ENCODE measurements at places on chromosomes 5 and 9.

DNA sequence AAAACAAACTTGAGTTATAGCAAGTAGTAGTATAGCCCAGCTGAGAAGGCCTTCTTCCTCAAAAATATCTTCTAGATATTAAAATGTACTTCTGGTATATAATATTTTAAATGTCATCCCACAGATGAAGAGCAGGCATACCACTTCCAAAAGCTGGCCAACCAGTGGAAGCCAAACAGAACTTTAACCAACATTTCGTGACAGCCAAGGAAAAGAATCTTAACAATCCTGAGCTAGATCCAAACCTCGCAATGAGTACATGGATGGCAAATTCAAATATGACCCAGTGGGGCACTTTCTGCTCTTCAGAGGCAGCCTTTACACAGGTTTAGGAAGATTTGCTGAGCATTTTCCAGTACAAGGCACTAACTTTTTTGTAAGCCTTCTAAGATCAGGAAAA, 91.8 kb upstream of the ACO1 start:
- H3K4me3 ChIP-seq, result no peak overlapping the region
- DNase-seq, result no peak
- H3K27ac ChIP-seq, result no peak overlapping the region

DNA sequence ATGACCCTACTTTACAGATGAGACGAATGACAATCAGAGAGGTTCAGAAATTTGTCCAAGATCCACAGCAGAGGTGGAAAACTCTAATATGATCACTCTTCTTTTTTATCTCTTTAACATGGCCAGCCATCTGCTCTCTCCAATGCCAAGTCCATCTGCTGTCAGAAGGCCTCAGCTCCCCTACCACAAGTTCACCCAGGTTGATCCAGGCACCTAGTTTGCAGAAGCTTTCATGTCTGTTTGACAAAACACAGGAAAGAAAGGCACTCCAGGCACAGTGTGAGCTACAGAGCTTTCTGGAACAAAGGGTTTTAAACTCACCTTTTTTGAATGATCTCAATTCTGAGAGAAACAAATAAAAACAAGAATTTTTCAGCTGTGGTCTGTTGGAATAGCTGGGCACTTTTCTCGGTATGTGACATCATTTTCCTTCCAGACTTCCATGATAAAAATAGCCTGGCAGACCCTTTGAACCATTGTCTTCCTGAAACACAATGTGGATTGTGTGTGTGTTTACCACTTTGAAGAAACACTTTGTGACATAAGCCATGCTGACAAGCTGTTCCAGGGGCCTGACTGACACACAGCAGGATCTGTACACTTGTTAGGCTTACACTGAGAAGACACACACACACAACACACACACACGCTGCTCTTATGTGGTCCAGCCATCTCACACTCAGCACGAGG, 214.3 kb downstream of the AGTPBP1 start:
- no peak for DNase-seq
- no peak overlapping the region for H3K27ac ChIP-seq
- no peak overlapping the region for H3K4me3 ChIP-seq
- H3K36me3 ChIP-seq, result no peaks in the 10 kb centered on the region
- peaks cover 24% of the 10 kb centered on the region for H3K27me3 ChIP-seq

- DNase-seq, result no peak
- peaks cover 27% of the 10 kb centered on the region for H3K27me3 ChIP-seq
- no peaks in the 10 kb centered on the region for H3K36me3 ChIP-seq
- peaks cover 20% of the 10 kb centered on the region for H3K4me1 ChIP-seq
- H3K27ac ChIP-seq, result no peak overlapping the region
These were observed 126.2 kb downstream of the PTTG1 start for GRCh38 chr5:160547872-160548271.

DNA sequence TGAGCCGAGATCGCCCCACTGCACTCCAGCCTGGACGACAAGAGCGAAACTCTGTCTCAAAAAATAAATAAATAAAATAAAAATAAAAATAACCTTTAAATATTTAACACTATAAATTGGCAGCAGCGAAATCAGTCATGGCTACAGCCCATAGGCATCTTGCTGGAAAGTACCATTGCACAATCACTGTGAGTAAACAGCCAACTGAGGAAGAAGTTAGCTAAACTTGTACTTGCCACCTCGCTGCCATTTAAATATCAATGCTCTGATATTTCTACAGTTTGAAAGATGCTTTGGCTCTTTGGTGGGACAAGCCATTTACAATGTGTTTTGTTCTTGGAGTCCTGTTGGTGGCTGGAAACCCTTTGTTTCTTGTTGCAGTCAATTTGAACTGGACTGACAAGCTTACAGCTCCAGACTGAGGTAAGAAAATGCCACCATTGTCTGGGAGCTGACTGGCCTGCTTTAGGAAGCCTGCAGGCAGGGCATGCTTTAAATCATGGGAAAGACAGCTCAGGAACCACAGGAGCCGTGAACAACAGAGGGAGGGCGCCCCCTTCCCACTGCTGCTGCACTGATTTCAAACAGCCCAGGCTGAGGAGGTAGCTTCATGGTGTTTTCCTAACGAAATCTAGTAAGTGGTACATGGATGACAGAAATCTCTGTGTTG, 322.8 kb upstream of the RFX3 start:
- DNase-seq, result no peak
- H3K27me3 ChIP-seq, result peaks cover 1% of the 10 kb centered on the region
- H3K36me3 ChIP-seq, result no peaks in the 10 kb centered on the region
- no peaks in the 10 kb centered on the region for H3K4me1 ChIP-seq
- H3K4me3 ChIP-seq, result no peak overlapping the region

- H3K27me3 ChIP-seq, result no peaks in the 10 kb centered on the region
- no peaks in the 10 kb centered on the region for H3K36me3 ChIP-seq
- H3K4me1 ChIP-seq, result no peaks in the 10 kb centered on the region
- H3K4me3 ChIP-seq, result no peak overlapping the region
- peak; percentile 4 for DNase-seq
- no peak overlapping the region for H3K27ac ChIP-seq
These were observed 17.7 kb upstream of the RNF180 start for GRCh38 chr5:64147849-64148441.
